ENCODE measurements at places on chromosomes 5 and 9.

DNA sequence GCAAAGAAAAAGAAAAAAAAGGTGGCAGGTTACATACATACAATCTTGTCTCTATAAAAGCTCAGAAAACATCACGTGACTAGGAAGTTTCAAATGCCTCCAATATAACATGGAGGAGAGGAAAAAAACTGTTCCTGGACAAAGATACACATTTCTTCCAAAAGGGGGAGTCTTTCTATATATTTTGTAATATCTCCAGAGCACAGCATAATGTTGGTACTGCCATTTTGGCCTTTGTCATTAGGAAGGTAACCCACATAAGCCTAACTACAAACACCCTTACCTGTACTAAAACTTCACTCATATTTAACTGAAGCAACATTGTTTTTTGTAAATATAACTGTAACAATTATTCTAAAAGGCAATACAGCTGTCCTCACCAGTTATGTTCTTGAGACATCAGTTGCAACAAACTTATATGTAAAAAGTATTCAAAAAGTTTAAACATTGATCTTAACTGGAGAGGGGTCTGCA is 1.2 kb upstream of the BTF3 start:
- DNase-seq, result peak; percentile 39

DNA sequence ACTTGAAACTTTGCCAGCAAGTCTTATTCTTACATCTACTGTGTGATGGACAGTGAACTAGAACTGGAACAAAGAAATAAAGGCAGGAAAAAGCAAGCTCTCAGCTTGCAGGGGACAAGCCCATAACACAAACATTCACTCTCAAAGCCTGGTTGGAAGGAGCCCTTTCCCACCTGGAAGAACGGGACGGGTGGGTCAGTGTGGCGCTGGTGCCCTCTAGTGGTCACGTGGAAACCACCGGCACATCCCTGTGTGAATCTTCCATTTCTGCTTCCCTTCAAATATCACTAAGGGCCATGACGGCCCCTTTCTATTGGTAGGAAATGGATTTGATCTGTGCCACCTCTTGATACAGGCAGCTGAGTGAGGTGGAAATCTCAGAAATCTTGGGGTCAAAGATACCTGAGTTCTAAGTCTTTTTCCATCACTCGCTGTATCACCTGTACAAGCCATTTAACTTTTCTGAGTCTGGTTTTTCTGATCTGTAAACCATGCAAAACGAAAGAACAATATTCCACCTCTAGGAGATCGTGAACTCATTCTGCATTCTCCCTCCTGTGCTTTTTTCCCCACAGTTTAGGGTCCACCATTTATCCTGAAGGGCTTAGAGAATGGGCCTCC is 211.6 kb downstream of the MSX2 start:
- DNase-seq, result peak; percentile 35

DNA sequence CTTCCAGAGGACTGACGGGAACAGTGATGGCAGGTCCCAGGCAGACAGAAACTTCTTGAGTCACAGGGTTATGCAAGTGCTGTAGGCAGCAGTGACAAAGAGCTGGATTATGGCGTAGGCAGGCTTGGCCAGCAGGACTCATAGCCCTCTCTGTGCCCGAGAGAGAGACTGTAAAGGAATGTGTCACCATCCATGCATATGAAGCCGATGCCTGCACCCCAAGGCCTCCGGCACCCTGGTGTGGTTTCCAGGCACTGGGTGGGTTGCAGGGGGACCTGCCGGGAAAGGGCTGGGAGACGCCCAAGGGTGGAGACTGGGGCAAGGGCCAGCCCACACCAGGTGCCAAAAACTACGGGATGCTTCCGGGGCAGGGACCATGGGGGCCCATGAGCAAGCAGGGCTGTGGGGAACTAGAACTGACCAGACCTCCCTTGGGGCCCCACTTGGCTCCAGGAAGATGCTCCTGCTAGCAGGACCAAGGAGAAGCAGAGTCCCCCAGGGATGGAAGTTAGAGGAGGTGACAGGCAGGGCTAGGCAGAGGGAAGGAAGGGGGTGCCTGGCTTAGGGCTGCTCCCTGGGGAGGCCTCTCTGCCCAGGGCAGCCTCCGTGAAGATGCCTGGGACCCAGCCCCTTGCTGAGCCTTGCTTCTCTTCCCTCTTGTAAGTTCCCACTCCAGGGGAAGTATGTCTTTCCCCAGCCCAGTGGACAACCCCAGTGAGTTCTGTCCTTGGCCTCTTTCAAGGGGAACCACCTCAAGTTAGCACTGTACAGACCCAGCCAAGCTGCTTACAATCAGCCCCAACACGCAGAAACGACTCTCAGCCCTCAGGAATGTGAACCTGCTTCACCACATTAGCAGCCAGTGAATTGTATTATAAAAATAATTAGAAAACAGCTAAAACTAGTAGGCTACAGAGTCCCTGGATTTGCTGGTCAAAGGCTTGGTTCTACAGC is 10.5 kb upstream of the IPPK start:
- DNase-seq, result no peak

GRCh38 chr9:2465921-2466460 is 155.6 kb upstream of the VLDLR start:
- DNase-seq, result peak; percentile 78

- DNase-seq, result peak; percentile 56
Observed at GRCh38 chr5:150562832-150563231, 54.9 kb downstream of the NDST1 start.

- no peak for DNase-seq
Observed at GRCh38 chr5:153463806-153464205, 26.7 kb upstream of the GRIA1 start.

GRCh38 chr9:128634111-128634510 is 22.5 kb downstream of the DYNC2I2 start:
- DNase-seq, result no peak

DNA sequence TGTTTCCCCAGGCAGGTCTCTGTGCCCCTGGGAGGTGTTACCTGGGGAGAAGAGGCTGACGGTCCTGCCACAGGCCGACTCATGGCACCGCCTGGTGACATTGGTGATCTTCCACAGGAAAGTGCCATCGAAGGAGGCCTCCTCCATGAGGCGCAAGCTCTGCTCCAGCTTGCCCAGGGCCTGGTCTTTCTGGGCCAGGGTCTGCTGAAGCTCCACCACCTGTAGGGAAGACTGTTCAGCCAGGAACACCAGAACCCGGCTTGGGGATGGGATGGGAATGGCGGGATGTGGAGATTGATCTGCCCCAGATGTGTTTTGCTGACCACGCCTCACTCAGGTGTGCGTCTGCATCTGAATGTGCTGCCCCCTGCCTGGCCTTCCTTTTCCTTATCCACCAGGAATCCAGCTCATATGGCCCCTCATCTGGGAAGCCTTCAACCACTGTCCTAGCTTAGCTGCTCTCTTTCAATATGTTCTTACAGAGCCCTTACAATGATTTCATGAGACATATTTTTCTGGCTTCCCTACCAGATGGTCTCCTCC is 15.2 kb downstream of the TRAF1 start:
- no peak for DNase-seq

DNA sequence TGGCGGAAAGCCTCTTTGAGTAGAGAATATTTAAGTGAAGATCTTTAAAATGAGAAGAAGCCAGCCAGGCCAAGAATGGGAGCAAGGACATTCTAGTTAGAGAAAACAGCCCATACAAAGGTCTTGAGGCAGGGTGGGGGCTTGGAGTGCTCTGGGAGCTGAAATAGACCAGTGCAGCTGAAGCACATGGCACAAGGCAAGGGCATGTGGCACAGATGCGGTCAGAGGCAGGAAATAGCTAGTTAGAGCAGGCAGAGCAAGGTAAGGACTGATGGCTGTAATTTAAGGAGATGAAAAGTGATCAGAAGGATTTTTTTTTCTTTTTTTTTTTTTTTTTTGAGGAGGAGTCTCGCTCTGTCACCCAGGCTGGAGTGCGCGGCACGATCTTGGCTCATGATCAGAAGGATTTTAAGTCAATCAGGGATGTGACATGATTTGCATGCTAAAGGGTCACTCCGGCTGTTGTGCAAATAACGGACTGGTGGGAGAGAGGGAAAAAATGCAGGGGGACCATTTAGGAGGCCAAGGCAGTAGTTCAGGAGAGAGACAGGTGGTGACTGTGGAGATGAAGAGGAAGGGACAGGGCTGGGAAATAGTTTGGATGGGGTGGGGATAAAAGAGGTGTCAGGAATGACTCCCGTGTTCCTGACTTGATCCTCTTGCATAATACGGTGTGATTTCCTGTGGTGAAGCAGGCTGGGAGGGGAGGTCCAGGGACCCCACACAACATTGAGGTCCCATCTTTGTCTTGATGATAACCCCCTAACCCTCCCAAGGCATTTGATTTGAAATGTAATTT is 207.6 kb downstream of the HSPA4 start:
- DNase-seq, result no peak

DNA sequence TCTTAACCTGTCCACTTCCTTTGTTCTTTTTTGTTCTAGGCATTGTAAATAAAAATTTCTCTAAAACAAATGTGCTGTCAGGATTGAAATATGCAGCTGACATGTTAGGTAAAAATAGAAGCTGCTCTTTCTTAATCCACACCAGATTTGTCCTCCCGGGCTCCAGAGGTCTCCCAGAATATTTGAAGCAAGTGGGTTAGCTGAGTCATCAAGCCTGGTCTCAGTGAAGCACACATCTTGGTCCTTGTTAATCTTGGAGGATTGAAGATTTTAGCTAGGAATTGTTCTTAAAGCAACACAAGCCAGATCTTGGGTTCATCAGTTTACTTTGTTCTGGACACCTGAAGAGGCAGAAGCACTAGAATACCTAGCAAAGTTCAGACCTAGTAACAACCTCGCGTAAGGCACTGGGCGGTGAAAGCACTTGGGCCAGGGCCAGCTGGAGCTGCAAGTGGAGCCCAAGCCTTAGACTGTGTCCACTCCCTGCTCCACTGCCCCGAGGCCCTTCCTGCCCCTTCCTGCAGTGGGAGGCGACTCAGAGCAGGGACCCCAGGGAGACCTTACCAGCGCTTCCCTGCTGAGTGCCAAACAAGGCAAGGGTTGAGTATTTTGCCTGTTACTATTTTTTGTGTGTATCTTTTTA is 36.5 kb downstream of the HABP4 start:
- DNase-seq, result no peak

DNA sequence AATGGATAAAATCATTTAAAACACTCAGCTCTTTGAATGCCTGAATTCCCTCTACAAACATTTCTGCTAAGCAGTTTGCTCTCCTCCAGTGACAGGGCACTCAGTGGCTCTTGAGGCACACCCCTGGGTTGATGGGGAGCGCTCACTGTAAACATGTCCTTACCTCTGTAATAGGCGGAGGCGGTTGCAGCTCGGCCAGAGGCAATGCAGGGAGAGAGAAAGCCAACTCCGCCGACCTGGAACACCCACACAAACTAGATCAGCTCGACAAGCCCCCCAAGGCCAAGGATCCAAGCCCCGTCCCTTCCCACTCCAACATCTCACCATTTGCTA is 329 bp downstream of the CDC23 start:
- DNase-seq, result peak; percentile 24

DNA sequence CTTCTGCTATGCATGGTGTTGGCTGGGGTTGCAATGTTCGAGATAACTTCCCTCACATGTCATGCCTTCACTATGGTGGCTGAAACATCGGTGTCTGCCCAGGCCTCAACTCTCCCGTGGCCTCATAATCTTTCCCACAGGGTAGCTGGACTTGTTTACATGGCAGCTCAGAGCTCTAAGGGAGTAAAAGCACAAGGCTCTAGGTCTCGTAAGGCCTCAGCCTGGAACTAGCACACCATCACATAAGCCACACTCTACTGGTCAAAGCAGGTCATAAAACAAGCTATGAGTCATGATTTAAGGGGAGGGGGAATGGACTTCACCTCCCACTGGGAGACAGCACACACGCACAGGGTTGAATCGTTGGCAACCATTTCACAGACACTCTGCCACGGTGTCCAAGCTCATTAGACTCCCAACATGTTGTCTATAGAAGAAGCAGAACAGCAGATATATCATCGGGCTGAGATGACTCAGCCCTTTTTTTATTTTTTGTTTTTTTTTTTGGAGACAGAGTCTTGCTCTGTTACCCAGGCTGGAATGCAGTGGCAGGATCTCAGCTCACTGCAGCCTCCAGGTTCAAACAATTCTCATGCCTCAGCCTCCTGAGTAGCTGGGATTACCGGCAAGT is 66.8 kb upstream of the IL17B start:
- no peak for DNase-seq

DNA sequence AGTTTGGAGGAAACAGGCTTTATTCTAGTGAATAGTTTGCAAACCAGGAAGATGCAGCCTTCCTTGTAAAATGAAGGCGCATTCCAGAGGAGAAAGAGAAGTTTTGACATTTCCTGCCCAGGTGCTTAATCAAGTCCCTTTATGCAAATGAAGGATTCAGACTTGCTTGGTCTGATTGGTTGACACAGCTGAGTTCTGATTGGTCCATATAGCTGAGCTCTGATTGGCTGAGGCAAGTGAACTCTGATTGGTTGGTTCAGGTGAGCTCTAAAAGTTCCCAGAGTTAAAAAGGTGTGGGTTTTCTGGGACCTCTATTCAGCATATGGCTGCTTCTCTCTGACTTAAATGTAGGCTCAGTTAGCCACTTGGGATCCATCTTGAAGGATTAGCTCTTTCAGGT is 151.0 kb downstream of the CACNA1B start:
- no peak for DNase-seq

- peak; percentile 14 for DNase-seq
Observed at GRCh38 chr5:94830520-94830919, 212.1 kb downstream of the SLF1 start.

- no peak for DNase-seq
Observed at GRCh38 chr5:39466846-39467245, 42.1 kb upstream of the DAB2 start.

DNA sequence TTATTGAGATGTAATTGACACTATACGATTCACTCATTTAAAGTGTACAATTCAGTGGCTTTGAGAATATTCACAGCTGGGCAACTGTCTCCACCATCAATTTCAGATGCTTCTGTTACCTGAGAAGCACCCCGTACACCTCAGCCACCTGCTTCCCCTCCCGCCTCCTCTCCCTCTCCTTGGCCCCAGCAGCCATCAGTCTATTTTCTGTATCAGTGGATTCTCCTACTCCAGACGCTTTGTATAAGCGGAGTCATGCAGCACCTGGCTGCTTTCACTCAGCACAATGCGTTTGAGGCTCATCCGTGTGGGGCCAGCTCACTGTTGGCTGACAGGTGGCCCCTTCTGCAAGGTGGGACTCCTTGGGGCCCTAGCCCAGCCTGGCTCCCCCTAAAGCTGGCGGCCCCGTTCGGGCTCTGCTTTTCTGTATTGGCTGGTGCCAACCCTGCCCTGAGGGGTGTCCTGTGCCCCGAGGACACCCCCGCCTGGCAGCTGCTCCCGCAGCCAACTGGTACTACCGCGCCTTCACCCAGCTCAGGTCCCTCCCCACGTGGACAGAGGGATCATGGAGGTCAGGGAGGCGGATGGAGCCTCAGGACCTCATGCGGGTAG is 124.4 kb upstream of the COL5A1 start:
- DNase-seq, result no peak

DNA sequence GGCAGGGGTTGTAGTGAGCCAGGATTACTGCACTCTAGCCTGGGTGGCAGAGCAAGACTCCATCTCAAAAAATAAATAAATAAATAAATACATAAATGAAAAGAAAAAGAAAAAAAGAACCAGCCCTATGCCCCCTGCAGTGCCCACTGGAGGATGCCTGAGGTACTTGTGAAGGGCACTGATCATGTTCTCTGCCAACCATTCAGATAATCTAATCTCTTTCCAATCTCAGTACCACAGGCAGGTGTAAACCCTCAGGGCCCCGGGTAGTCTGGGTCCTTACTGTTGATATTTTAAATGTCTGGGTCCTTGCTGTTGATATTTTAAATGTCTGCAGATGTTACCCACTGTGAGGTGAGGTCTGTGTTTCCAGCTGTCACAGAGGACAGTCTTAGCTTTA is 321.8 kb upstream of the ADCY2 start:
- DNase-seq, result no peak

- DNase-seq, result no peak
Observed at GRCh38 chr5:19986031-19986619, 1.9 kb downstream of the CDH18 start.

GRCh38 chr5:87347272-87347671 is 65.5 kb downstream of the CCNH start:
- no peak for DNase-seq

Measured in GM12865 (cell line).